ENCODE measurements at places on chromosomes 6 and 20.

DNA sequence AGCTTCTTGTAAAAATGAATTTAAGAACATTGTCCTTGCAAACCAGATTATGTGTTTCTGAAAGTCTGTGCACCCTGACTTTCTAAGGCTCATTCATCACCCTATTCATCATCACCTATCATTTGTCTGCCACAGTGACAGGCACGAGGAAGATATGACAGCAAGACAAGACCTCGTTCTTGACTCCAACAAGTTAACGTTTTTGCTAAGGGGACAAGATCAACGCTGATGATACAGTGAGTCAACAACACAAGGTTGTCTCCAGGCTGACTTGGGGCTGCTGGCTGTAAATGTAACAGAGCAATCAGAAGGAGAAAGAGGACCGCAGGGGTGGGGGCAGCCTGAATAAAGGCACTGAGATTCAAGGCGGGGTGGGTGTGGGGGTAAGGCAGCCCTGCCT is 94.2 kb downstream of the FOXC1 start:
- no peak overlapping the region for H3K4me3 ChIP-seq
- no peaks in the 10 kb centered on the region for H3K36me3 ChIP-seq
- DNase-seq = no peak
- H3K4me1 ChIP-seq = peaks cover 5% of the 10 kb centered on the region
- H3K27me3 ChIP-seq = no peaks in the 10 kb centered on the region

DNA sequence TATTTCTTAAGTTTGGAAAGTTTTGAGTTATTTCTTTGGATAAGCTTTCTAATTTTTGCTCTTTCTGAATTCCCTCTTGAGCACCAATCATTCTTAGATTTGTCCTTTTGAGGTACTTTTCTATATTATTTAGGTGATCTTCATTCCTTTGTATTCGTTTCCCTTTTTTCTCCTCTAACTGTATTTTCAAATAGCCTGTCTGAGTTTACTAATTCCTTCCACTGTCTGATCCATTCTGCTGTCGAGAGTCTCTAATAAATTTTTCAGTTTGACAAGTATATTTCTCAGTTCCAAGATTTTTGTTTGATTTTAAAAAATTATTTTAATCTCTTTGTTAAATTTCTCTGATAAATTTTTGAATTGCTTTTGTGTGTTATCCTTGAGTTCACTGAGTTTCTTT is 16.3 kb upstream of the ZNF311 start:
- DNase-seq = no peak
- no peaks in the 10 kb centered on the region for H3K36me3 ChIP-seq
- H3K27ac ChIP-seq = no peak overlapping the region
- peaks cover 10% of the 10 kb centered on the region for H3K4me1 ChIP-seq
- peaks cover 24% of the 10 kb centered on the region for H3K27me3 ChIP-seq

DNA sequence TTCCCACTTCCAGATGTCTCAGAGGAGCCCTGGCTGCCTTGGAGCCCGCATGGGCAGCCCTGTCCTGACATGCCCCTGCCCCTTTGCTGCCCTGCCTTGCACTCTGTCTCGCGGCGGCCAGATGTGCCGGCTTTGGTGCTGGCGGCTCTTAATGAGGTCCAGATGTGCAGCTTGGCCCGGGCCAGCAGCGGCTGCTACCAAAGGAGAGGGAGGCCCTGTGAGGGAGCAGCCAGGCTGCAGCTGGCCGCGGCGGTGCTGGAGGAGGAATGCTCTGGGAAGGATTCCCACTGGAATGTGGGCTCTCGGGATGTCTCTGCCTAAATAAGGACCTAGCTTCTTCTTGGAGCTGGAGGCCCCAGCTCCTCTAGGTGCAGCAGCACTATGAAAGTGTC is 72.4 kb downstream of the FGD2 start:
- DNase-seq = no peak
- H3K4me1 ChIP-seq = peaks cover 20% of the 10 kb centered on the region
- no peak overlapping the region for H3K27ac ChIP-seq

DNA sequence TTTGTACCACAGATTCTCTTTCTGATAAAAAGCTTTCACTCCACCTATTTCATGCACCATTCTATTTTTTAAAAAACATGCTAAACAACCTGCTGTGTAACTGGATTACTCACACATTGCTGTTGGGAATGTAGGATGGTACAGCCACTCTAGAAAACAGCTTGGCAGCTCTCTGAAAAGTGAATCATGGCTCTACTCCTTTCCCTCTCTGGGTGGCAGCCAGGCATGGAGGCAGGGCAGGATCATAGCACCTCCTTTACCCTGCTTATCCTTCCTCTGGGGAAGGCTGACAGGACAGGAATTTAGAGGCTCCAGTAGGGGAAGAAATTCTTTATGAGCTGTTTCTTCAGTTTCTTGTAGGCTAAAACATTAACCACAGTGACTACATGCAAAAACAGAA is 6.7 kb upstream of the VNN2 start:
- H3K27ac ChIP-seq = peak overlapping the region; percentile 70
- H3K4me1 ChIP-seq = peaks cover 21% of the 10 kb centered on the region
- peak; percentile 94 for DNase-seq
- H3K36me3 ChIP-seq = peaks cover 11% of the 10 kb centered on the region

DNA sequence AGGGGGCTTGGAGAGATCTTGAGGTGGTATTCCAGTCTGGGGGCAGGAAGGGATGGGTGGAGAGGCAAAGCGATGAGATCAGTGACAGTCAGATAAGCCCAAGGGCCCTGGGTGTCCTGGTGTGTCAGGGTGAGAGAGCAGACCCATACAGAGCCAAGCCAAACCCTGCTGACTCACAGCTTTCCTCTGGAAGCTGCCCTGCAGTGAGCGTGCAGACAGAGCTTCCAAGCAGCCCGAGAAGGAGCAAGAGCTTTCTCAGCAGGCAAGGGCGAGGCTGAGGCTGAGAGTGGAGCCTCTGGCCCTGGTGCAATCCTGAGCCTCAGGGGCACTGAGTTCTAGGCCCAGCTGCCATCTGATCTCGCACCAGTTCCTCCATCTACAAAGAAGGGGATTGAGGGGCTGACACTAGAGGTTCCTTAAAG is 91.1 kb upstream of the HIVEP1 start:
- peaks cover 17% of the 10 kb centered on the region for H3K4me1 ChIP-seq
- H3K4me3 ChIP-seq = no peak overlapping the region
- peak; percentile 86 for DNase-seq

DNA sequence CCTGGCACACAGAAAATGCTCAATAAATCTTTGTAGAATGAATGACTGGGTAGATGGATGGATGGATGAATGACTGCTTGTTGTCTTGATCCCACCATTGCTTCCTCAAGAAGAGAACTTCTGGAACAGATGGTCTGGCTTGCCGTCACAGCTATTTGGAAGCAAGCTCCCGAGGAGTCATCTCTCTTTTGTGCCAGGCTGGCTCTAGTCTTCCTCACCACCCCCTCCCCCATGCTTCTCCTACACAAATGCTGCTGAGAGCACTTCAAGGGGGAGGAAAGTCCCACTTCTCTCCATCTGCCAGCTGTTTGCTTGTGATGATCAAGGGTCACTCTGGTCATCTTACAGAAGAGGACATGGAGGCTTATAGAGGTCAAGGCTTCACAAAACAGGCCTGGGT is 11.6 kb upstream of the KCNG1 start:
- peaks cover 7% of the 10 kb centered on the region for H3K27me3 ChIP-seq
- H3K4me1 ChIP-seq = peaks cover 23% of the 10 kb centered on the region
- H3K27ac ChIP-seq = peak overlapping the region; percentile 69
- no peak overlapping the region for H3K4me3 ChIP-seq
- DNase-seq = no peak

- no peaks in the 10 kb centered on the region for H3K27me3 ChIP-seq
- peaks cover 12% of the 10 kb centered on the region for H3K36me3 ChIP-seq
- no peaks in the 10 kb centered on the region for H3K4me1 ChIP-seq
- no peak for DNase-seq
- no peak overlapping the region for H3K27ac ChIP-seq
These were observed 106.2 kb upstream of the CCDC28A start for GRCh38 chr6:138667408-138667807.

DNA sequence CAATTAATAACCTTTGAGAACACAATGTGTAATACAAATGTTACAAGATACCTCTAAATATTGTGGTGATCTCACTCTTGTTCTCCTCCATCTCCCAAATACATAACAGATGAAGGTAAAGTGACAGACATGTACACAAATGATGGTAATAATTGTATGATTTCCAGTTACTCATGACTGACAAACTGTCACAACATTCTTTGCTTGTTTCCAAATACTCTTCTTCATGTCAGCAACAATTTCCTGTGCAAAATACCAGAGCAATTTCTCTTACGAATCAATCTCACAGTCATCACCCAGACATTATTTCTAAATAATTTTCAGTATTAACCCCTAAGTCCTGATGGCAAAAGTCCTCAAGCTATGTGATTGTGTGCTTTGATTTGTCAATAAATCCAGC is 92.9 kb downstream of the RPS12 start:
- H3K36me3 ChIP-seq = no peaks in the 10 kb centered on the region
- no peaks in the 10 kb centered on the region for H3K27me3 ChIP-seq
- H3K27ac ChIP-seq = no peak overlapping the region
- peaks cover 12% of the 10 kb centered on the region for H3K4me1 ChIP-seq
- no peak overlapping the region for H3K4me3 ChIP-seq

DNA sequence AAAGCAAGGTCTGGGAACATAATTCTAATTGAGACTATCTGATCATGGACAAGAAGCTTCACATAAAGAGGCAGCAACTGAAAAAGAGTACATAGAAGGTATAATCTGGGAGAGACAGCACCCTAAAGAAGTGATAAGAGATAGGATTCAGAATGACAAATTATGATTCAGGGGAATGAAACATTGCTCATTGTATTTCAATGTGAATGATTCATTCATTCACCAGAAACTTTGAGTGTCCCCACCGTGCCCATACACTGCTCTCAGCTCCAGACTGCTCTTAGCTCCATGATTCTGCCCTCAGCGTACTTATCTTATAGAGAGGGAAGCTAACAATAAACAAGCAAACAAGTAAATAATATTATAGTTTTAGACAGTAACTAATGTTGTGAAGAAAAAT is 329.3 kb upstream of the IRAK1BP1 start:
- DNase-seq = peak; percentile 2
- no peaks in the 10 kb centered on the region for H3K27me3 ChIP-seq
- H3K36me3 ChIP-seq = no peaks in the 10 kb centered on the region
- peaks cover 15% of the 10 kb centered on the region for H3K4me1 ChIP-seq
- H3K27ac ChIP-seq = no peak overlapping the region

DNA sequence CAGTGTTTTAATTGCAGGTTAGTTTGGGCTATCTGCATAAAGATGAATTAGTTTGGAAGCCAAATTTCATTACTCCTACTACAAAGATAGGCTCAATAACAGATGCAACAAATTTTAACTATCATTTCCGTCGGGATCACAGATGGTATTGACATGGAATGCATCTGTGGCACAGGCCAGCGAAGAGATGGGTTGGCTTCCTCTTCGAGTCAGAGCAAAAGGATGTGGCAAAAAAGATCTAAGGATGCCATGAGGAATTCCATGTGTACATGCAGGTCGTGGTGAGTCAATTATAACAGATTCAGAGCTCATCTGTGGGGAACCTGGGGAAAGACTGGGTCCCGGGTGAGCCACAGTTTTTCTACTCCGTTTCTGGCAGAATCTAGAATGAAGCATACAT is 83.0 kb upstream of the CITED2 start:
- no peaks in the 10 kb centered on the region for H3K36me3 ChIP-seq
- DNase-seq = no peak
- H3K27me3 ChIP-seq = no peaks in the 10 kb centered on the region
- peaks cover 4% of the 10 kb centered on the region for H3K4me1 ChIP-seq
- no peak overlapping the region for H3K4me3 ChIP-seq
- H3K27ac ChIP-seq = no peak overlapping the region

- H3K4me3 ChIP-seq = no peak overlapping the region
- no peak overlapping the region for H3K27ac ChIP-seq
- H3K27me3 ChIP-seq = no peaks in the 10 kb centered on the region
- H3K36me3 ChIP-seq = no peaks in the 10 kb centered on the region
- DNase-seq = no peak
- H3K4me1 ChIP-seq = peaks cover 42% of the 10 kb centered on the region
These were observed 19.8 kb downstream of the DSE start for GRCh38 chr6:116390581-116390980.

GRCh38 chr6:160101277-160102205 is 20.1 kb upstream of the SLC22A1 start:
- H3K27ac ChIP-seq = peak overlapping the region; percentile 58
- no peaks in the 10 kb centered on the region for H3K4me1 ChIP-seq
- DNase-seq = no peak
- H3K4me3 ChIP-seq = no peak overlapping the region
- H3K27me3 ChIP-seq = no peaks in the 10 kb centered on the region
- peaks cover 90% of the 10 kb centered on the region for H3K36me3 ChIP-seq

DNA sequence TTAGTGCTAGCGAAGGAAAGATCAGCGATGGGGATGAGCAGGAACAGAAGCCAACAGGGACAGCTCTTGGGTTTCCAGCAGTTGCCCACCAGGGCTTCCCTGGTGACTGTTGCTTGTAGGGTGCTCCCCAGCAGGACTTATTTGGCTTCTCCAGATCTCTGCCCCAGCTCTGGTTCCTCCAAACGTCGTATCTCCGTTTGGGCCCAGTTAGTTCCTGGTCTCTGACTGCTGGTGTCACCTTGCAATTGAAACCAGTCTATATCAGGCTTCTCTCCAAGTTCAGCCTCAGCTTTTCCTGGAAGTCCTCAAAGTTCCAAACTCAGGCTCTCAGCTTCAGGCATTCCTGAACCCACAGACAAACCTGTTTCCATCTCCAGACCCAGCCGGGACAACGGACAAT is 70.8 kb upstream of the NXT1 start:
- DNase-seq = no peak
- no peaks in the 10 kb centered on the region for H3K27me3 ChIP-seq
- H3K27ac ChIP-seq = no peak overlapping the region
- no peak overlapping the region for H3K4me3 ChIP-seq
- H3K4me1 ChIP-seq = no peaks in the 10 kb centered on the region

DNA sequence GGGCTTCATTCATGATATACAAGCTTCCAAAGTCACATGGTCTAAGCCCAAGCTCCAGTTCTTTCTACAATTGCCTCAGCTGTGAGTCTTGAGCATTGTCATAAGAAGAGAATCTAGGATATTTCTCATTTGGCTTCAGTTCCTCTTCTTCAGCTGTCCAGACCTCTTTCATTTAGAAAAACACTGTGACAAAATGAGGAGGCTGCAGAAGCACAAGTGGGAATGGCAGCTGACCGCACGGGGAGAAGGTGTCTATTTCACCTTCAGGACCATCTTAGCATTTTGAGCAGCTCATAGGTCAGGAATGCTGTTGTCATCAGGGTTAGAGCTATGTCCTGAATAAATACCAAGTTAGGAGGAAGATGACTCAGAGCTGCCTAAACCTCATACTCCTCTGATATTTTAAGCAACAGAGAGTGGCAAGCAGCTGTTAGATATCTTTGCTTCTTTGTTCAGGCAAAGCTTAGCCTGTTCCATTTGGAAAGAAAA is 390.1 kb upstream of the CITED2 start:
- peak; percentile 86 for DNase-seq
- H3K4me1 ChIP-seq = peaks cover 37% of the 10 kb centered on the region
- H3K36me3 ChIP-seq = no peaks in the 10 kb centered on the region
- H3K27ac ChIP-seq = peak overlapping the region; percentile 88
- H3K4me3 ChIP-seq = peak overlapping the region; percentile 14

DNA sequence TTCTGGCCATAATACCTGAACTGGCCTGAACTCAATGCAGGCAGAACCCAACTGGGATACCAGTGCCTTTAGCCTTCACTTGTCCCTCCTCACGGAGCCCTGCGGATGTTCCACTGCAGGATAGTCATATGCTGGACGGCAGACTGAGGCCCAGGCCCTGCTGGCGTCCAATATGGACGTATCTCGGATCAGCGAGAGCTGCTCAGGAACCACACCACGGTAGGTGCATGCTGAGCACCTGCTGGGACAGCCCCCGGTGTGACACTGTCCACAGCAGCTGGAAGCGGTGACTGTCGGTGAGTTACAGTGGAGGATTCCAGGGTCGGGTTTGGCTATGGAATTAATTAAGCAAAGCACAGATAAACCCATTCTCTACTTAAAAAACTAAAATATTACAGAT is 48.7 kb downstream of the PSMG4 start:
- no peaks in the 10 kb centered on the region for H3K27me3 ChIP-seq
- peaks cover 9% of the 10 kb centered on the region for H3K4me1 ChIP-seq
- H3K36me3 ChIP-seq = peaks cover 5% of the 10 kb centered on the region
- H3K27ac ChIP-seq = no peak overlapping the region
